ENCODE measurements at places on chromosomes 12 and 14. TPM values are rescaled to one million over a fixed set of nuclear protein-coding genes. Genes with fewer than 3 reads are reported as not detected.

DNA sequence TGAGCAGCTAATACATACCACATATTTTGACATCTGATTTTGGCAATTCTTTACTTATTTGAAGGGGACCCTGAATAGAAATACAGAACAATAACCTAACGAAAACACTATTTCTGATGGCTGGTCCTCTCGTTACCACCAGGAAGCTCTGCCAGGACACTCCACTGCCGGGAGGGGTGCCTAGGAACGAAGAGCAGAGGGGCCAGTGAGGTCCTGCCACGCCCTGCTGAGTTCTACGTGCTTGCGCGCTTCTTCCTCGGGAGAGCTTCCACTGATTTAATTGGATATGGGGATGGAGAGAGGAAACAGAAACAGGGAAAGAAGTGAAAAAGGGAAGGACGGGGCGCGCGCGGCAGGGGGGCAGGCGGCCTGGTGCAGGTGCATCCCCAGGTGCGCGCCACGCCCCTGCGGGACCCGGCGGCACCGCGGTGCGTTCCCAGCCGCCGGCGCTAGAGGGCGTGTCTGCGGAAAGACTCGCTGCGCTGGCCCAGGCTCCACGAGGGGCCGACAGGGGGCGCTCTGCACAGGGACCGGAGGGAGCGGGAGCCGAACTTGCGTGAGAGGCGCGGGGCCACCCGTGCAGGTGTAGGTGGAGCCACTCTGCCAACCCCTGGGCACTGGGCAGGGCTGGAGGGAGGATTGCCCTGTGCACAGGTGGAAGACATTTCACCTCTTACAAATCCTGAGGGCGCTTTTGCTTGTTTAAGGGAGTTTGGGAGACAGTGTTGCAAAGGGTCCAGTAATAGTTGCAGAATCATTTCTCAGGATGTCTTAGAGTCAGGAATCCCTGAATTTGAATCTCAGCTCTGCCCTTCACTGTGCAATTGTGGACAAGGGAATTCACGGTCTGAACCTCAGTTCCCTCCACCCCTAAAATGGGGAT lies 986.3 kb upstream of the TMEM132C start:
- no peak for DNase-seq

DNA sequence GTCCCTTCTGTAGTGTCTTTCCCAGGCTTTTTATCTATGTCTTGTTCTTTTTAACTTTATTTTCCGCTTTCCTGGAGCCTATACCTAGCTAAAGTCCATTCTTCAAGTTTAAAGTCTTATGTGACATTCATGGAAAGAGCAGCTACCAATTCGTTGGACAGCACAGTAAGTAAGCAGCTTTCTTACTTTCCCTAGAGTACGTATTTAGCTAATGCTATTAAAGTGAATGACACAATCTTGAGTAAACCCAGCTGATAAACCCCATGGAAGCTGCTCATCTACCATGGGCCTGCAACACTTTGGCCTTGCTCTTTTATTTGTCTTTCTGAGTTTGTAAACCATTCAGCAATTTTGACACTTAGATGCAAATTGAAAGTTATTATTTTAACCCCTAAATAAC lies 30.0 kb downstream of the ALX1 start:
- no peak for DNase-seq

GRCh38 chr14:64724578-64724930 lies 20.3 kb downstream of the PLEKHG3 start:
- DNase-seq, result no peak

GRCh38 chr14:72665259-72665658 lies 228.6 kb downstream of the DPF3 start:
- peak; percentile 87 for DNase-seq

DNA sequence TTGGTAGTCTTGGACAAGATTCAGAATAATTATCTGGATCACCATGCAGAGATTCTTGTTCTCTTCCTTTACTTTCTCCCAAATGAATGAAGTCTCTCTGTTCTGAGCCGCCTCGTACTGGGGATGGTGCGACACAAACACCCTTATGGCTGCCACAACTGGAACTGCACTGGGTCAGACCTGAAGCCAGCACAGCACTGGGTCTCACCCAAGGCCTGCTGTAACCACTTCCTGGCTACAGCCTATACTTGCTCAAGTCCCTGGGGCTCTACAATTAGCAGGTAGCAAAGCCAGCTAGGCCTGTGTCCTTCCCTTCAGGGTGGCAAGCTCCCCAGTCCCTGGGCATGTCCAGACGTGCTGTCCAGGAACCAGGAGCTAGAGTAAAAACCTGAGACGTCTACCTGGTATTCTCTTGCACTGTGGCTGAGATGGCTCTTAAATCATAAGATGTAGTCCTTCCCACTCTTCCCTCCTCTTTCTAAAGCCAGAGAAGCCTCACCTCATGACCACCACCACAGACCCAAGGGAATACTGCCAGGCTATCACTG lies 27.6 kb downstream of the IFNG start:
- DNase-seq, result no peak

- no peak for DNase-seq
These were observed 16.0 kb downstream of the ANKRD9 start for GRCh38 chr14:102493585-102493984.

DNA sequence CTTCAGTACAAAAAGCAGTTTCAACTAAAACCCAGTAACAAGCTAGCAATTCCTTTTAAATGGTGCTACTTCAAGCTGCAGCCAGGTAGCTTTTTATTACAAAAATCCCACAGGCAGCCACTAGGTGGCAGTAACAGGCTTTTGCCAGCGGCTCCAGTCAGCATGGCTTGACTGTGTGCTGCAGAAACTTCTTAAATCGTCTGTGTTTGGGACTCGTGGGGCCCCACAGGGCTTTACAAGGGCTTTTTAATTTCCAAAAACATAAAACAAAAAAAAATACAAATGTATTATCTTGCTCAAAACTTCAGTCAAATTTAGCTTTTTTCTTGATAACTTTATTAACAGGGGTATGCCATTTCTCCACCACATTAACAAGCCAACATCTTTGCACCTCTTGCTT lies 3.6 kb upstream of the CLEC4E start:
- DNase-seq, result peak; percentile 63

DNA sequence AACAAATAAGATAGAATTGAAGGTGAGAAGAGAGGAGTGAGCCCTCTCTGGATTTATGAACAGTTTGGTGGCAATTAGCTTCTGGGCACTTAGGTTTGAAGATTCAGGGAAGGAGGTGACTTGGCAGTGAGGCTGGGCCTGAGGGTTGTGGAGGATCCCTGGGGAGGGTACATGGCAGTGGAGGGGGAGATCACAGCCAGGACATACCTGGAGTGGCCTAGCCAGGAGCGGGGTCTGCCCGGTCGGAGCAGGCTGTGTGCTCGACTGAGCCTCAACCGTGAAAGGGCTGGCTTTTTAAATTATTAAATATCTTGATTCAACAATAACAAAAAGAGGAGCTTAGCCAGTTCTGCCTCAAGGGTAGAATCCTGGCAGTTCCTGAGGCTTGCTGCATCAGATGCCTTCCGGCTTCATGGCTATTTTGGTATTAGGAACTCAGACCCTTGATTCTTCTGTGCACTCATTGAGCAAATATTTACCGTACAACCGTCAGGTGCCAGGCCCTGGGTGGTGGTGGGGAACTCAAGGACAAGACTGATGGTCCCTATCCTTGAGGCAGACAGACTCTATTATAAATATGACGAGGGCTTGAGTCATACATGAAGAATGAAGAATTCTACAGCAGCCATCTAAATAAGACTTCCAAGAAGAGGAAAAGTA lies 73.4 kb downstream of the SPTB start:
- peak; percentile 34 for DNase-seq

GRCh38 chr12:93964936-93965335 lies 183.4 kb upstream of the PLXNC1 start:
- DNase-seq, result no peak

DNA sequence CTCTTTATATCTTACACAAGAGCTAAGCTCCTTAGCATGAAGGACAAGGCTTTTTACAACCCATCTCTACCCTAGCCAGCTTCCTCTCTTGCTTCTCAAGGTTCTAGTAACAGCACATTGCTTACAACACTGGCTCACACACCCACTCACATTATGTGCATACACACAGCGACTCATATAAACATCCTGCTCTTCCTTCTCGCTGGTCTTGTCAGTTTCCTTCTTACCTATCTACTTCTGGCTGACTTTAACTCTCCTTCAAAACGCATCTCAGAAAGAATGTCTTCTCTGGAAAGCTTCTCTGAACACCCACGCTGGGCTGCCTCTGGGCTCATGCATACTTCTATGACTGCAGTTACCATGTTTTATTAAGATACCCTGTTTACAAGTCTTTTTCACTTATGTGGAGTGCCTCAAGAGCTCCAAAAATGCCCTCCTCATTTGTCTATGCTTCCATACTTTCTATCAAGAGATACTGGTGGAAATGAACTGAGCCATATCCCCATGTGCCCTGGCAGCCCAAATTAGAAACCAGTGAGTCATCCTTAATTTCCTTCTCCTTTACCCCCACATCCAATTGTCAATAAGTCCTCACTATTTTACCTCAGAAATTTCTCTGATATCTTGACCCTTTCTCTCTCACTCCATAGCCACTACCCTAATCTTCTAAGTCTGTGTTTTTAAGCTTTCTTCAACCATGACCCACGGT lies 126.9 kb upstream of the KRAS start:
- peak; percentile 56 for DNase-seq

DNA sequence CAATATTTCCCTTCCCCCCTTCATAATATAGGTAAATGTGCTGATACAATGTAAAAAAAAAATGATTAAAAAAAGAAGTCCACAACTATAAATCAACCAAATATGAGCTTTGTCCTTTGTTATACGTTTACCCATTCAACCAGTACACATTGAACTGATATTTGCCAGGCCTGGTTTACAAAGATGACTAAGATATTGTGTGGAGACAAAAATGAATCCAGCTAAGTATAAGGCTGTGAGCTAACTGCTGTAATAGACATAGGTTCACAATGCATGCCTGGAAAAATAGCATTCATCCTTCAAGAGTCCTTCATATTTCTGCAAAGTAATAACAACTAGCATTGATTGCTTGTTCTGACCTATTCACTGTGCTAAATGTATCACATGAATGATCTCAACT lies 6.9 kb downstream of the C12orf56 start:
- no peak for DNase-seq

DNA sequence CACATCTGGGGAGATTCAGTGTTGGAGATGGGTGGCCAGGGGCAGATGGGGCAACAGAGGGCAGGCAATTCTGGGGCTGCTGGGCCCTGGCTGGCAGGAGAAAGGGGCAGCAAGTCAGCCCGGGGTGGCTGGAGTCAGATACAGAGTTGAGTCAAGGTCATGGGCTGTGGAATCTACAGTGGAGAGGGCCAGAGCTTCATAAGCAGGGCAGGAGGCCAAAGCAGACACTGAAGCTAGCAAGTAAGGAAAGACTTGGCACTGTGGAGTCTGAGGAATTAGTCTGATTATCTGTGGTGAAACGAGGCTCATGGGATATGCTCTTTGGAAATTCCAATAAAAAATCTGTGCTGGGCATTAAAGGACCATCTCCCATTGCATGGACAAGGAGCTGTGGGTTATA lies 95.5 kb downstream of the TMX1 start:
- peak; percentile 34 for DNase-seq

- DNase-seq, result no peak
These were observed 25.8 kb upstream of the NCOR2 start for GRCh38 chr12:124593176-124593575.

GRCh38 chr14:29705801-29706200 lies 221.8 kb downstream of the PRKD1 start:
- DNase-seq, result no peak

GRCh38 chr12:105382771-105383622 lies 52.5 kb downstream of the C12orf75 start:
- DNase-seq, result peak; percentile 74

- DNase-seq, result no peak
These were observed 11.2 kb downstream of the LLPH start for GRCh38 chr12:66119229-66119869.

GRCh38 chr12:85279449-85280164 lies 413 bp upstream of the ALX1 start:
- DNase-seq, result no peak

DNA sequence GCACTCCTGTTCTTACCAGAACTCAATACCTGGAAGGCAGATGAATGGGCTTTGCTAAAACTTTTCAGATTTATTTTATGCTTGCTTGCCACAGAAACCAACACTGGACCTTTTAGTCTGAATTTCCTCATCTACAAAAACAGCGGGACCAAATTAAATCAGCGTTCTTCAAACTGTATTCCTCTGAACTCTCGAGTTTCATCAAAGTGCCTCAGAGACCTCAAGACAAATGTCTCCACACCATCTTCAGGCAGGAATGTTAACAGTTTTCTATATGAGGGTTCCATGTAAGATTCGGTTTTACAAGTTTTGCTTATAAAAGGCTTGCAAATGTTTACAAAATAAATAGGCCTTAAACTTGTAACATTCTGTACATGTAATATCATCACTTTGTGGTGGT lies 74.6 kb downstream of the MED13L start:
- DNase-seq, result peak; percentile 77

- peak; percentile 48 for DNase-seq
These were observed 11.9 kb downstream of the NAA25 start for GRCh38 chr12:112096667-112097066.

- DNase-seq, result no peak
These were observed 93.2 kb downstream of the TMTC3 start for GRCh38 chr12:88235183-88235833.

GRCh38 chr14:91515979-91516378 lies 5.9 kb upstream of the PPP4R3A start:
- no peak for DNase-seq

DNA sequence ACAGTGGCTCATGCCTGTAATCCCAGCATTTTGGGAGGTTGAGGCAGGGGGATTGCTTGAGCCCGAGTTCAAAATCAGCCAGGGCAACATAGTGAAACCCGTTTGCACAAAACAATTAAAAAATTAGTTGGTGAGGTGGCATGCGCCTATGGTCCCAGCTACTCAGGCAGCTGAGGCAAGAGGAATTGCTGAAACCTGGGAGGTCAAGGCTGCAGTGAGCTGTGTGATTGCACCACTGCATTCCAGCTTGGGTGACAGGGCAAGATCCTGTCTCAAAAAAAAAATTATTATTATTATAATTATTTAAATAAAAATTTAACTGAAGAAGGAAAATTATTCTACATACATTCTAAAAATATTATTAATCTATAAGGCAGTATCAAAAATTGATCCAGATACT lies 164.1 kb downstream of the ITPR2 start:
- DNase-seq, result no peak

- no peak for DNase-seq
These were observed 47.1 kb upstream of the PSMA6 start for GRCh38 chr14:35245051-35245450.

- no peak for DNase-seq
These were observed 26.7 kb downstream of the GTF2A1 start for GRCh38 chr14:81193924-81194633.

GRCh38 chr14:60986500-60986899 lies 5.5 kb downstream of the SLC38A6 start:
- DNase-seq, result no peak

- no peak for DNase-seq
These were observed 472.3 kb upstream of the SOX5 start for GRCh38 chr12:24421759-24422158.

GRCh38 chr12:386651-387050 lies 2.5 kb downstream of the KDM5A start:
- DNase-seq, result peak; percentile 52

- no peak for DNase-seq
These were observed 8.0 kb downstream of the RAN start for GRCh38 chr12:130879781-130880389.

The RHEBL1 gene
- 0.64 TPM for total RNA-seq

The RBP5 gene
- total RNA-seq, result not detected

The PWP1 gene
- total RNA-seq, result 58.0 TPM

The GUCY2C gene
- total RNA-seq, result not detected

The IRAK3 gene
- 2.6 TPM for total RNA-seq

The HEATR5A gene
- total RNA-seq, result 45.1 TPM

The CIT gene
- 18.4 TPM for total RNA-seq

The HOXC4 gene
- total RNA-seq, result 1.6 TPM

The FSCB gene
- total RNA-seq, result under 0.01 TPM

The BCL11B gene
- not detected for total RNA-seq

The PAPOLA gene
- total RNA-seq, result 148 TPM

The SLC38A1 gene
- total RNA-seq, result 149 TPM

The GAS2L3 gene
- total RNA-seq, result 24.5 TPM

Data from fibroblast of villous mesenchyme (primary cell).